Non-pigmented ciliary epithelial cell (primary cell): ENCODE measurements at places on chromosomes 13 and 19.

GRCh38 chr13:48866249-48866648, 109.5 kb upstream of the FNDC3A start:
- no peak for DNase-seq

- no peak for DNase-seq
Observed at GRCh38 chr13:100428986-100429385, 159.6 kb downstream of the GGACT start.

DNA sequence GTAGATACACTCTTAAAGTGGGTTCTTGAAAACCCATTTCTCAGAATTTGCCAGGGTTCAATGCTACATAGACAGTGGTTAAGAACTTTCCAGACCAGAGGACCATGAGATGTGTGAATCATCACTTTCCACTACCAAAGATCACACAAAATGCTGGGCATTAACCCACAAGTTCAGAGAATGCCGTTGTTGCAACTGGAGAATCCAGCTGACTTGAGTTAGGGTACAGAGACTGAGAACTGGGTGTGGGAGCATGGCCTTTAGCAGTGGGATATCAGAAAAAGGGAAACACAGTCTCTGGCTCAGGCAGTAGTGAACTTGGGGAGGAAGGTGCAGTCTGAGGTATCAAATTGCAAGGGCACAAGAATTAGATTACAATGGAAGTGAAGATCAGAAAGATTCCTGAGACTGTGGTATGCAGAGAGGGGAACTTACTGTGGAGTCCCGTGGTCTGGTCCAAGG, 51.5 kb upstream of the WDFY2 start:
- no peak for DNase-seq

- DNase-seq, result no peak
Observed at GRCh38 chr13:30105381-30105780, 202.0 kb downstream of the KATNAL1 start.

- no peak for DNase-seq
Observed at GRCh38 chr19:478236-478903, 17.5 kb upstream of the SHC2 start.

DNA sequence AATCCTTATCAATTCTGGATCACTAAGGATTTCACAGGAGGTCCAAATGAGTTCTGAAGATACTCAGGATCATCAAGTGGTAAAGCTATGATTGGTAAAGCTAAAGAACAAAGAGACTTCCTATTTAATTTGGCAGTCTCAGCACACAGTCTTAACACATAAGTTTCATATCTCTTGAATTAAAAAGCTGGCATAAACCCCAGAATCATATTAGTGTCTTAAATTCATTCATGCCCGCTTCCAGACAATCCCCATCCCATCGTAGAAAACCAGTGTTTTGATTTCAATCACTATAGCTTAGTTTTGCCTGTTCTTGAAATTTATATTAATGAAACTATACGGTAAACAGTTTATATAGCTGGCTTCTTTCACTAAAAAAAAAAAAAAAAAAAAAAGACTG, 278.7 kb downstream of the DIAPH3 start:
- DNase-seq, result no peak

- no peak for DNase-seq
Observed at GRCh38 chr19:4386041-4386782, 14.1 kb downstream of the SH3GL1 start.

DNA sequence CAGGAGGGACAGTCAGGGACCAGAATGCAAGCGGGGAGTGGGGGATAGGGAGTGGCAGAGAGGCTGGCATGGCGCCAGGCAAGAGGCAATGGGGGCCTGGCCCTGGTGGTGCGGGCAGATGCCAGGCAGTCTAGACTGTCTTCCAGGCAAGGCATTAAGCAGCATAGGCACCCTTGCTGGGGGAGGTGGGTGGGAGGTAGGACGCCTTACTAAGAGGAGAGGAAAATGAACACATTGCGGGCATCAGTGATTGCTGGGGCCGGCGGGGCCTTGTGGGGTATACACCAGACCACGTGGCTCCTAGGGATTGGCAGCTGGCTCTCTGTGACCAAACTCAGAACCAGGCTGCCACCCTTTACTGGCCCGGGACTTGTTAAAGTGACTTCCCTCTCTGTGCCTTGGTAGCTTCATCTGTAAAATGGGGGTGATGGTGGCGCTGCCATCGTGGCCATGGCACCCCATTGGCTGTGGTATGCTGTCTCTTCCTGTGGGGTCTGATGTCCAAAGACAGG, 46.0 kb downstream of the DNM2 start:
- no peak for DNase-seq

DNA sequence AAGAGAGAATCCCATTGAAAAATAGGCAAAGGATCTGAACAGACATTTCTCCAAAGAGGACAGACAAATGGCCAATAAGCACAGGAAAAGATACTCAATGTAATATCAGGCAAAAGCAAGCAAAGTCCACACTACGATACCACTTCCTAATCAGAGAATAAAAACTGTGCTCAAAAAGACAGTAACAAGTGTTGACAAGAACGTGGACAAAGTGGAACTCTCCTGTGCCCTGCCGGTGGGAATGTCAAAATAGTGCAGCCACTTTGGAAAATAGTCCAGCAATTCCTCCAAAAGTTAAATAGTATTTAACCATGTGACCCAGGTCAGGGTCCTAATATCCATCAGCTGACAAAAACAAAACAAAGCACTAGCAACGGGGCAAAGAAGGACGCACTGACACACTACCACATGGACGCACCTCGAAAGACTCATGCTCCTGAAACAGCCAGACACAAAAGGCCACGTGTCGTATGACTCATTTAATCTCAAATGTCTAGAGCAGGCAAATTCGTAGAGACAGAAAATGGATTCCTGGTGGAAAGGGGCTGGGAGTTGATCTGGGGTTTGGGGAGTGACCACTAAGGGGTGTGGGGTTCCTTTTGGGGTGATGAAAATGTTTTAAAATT, 5.2 kb downstream of the MIER2 start:
- DNase-seq, result no peak

GRCh38 chr19:39814595-39814994, 19.4 kb downstream of the DYRK1B start:
- DNase-seq, result no peak

DNA sequence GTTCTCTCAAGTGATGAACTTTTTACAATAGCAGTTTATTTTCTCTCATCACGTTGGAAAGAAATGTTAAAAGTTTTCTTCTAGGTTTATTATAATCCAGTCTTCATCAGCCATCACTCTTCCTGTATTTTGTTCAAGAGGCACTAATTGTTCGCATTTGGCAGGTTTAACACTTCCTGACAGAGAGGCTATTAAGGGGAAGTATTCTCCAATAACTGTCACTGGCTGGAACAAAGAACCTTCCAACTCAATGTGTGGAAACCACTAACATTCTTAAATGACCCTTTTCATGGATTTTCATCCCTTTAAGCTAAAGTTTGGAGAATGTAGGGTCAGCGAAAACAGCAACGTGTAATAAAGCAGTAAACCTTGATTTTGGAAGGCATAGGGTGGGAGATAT, 145.1 kb downstream of the PCCA start:
- no peak for DNase-seq

DNA sequence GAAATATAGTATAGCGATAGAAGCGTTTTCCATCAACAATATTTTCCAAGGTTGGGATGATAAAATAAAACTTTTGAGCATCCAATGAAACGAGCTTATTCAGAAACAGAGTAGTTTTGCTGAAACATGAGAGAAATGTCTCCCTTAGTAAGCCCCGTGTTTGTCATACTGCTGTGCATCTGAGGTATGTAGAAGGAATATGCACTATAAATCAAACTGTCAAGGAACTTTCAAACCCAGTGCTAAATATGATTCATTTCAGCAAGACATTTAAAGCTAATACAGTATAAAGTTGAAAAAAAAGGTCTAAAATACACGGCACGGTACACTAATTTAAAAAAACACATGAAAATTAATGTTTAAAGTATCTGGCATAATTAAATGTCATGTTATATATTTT, 546.2 kb downstream of the SLITRK5 start:
- no peak for DNase-seq

DNA sequence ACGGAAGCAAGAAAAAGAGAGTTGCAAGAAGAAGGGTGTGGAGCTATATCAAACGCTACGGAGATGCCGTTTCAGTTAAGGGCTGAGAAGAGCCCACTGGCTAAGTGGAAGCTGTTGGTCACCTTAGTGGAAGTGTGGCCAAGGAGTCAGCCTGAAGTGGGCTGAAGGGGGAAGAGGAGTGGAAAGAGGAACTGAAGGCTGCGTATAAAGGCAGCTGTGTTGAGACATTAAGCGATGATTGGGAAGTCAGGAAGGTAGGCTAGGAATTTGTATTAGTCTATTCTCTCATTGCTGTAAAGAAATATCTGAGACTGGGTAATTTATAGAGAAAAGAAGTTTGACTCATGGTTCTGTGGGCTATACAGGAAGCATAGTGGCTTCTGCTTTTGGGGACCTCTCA, 14.1 kb upstream of the FRY start:
- DNase-seq, result no peak

- no peak for DNase-seq
Observed at GRCh38 chr13:100610391-100611347, 22.1 kb upstream of the GGACT start.

DNA sequence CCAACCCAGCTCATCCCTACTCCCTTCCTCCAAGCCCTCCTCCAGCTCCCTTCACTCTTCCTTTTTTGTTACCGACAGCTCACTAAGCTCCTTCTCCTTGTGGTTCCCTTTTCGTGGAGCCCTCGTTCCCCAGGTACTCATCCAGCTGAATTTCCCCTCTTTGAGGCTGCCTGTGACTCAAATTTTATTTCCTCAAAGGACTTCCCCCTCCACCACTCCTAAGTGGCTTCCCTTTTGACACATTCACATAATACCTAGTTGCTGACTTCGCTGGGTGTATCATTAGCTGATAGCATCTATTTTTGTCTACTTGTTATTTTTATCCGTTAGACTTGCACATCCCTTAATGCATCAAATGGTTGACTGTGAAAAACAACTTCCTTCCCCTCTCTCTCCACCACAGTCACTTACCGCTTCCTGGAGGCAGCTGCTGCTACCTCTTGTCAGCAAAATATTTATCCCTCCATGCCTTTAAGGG, 14.5 kb downstream of the FFAR2 start:
- DNase-seq, result no peak

DNA sequence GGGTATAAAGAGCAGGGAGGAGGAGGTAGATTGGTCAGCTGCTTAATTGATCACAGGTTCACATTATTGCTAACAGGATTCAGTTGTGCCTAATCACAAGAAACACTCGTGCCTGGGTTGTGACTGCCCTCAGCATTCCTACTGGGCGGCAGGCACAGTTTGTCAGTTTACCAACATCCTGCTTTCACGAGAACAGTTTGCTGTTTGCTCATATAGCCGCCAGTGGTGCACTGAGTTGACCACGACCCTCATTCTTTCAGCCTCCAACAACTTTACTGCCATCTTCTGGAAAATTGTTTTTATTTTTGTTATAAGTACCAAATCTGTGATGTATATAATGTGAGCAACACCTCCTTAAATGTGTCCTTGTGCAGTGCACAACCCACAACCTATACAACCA, 16.2 kb upstream of the IFT88 start:
- DNase-seq, result no peak

- no peak for DNase-seq
Observed at GRCh38 chr13:38518328-38518727, 168.5 kb upstream of the FREM2 start.

- DNase-seq, result no peak
Observed at GRCh38 chr19:56838024-56838908, 2.3 kb downstream of the PEG3 start.

- DNase-seq, result no peak
Observed at GRCh38 chr13:99135591-99135990, 65.1 kb upstream of the UBAC2 start.

DNA sequence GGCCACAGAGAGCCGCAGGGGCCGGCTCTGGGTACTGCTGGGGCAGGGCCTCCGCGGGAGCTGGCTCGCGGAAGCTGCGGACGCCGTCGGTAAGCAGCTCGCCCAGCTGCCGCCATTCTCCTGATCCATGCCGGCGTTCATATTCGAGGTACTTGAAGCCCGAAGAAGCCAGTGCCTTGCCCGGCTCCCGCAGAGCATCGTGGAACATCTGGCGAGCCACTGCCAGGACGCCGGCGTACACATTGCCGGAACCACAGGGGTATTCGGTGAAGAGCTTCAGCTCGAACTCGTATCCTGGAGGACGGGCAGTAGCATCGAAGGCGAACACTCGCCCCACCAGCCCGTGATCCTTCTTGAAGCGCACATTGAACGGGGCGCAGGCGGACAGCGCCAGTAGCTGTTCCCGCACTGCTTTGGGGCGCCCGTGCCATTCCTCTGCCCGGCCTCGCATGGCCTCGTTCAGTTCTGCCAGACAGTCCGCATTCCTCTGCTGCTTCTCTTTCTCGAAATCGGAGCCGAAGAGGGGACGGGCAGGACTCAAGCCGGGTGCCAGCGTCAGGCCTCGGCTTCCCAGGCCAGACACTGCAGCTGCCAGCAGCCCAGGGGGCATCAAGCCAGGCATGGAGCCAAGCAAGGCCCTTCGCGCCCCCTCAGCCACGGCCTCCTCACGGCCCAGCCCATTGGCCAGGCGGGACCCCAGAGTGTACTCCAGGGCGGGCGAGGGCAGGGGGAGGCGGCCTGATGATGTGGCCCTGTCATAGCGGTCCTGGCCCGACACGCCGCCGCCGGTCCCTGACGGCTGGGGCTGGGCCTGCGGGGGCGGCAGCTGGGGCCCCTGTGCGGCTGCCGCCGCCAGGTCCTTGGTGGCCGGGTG, 1.0 kb downstream of the IRF2BP1 start:
- no peak for DNase-seq

DNA sequence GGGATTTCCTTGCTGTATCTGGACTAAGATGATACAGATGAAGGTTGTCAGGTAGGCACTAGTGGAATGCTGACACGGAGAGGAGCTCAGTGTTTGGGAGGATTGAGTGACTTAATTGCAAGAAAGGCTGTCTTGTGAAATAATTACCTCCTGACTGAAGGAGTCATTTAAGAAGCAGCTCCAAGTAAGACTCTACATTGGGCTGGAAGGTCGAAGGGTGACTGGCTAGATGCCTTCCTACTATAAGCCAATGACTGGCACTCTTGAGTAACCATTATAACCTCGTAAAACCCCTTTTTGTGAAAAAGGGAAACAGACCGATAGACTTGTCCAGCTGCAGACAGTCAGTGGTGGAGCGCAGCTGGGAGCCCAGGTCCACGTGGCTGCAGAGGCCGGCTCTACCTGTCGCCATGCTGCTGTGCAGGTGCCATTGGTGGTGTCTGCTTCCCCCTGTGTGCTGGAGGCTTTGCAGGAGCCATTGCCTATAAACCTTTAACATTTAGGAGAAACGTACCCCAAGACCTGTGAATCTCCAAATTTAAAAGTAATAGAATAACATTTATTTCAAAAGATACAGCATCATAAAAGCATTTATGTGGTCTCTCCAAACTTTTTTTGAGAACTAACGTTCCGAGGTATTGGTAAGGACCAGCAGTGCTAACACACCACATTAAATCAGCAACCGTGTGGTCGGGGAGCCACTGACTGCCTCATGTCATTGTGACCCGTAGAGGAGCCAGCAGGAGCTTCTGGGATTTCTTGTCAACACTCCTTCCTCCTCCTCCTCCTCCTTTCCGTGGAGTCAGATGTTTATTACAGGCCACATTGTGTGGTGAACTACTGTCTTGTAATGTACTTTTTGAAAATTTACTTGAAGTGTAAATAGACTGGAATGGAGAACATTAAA, 80.4 kb upstream of the TEX29 start:
- DNase-seq, result no peak
